Activated naive CD4-positive, alpha-beta T cell (primary cell): ENCODE measurements at places on chromosomes 6 and 20.

GRCh38 chr6:408599-409102 is 17.1 kb downstream of the IRF4 start:
- no peak for DNase-seq

DNA sequence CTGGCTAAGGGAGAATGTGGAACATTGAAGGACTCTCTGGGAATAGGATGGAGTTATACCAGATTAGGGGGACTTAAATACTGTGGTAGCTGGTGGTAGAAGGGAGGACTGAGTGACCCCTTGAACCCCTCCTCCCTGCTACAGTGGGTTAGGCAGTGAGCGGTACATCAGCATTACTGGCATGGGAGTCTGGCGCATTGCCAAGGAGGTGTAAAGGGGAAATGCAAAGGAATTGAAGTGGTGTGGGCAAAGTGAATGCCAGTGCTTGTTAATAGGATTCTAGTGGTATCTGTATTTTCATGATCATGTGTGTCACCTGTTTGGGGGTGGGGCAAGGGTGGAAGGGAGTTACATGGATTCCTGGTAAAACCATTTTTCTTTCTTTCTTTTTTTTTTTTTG is 60.1 kb downstream of the GFRA4 start:
- DNase-seq = no peak

DNA sequence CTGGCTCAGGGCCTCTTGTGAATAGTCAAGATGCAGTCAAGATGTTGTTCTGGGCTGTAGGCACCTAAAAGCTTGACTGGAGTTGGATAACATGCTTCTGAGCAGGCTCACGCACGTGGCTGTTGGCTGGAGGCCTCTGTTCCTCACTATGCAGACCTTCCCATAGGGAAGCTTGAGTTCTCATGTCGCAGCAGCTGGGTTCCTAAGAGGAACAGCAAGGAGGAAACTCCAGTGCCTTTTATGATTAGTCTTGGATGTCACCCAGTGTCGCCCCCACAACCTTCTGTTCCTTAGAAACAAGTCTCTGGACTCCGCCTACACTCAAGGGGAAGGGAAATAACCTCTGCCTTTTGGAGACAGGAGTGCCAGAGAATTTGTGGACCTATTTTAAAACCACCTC is 210.7 kb downstream of the BCAS1 start:
- no peak for DNase-seq

- no peak for DNase-seq
These were observed 17.5 kb upstream of the BMP5 start for GRCh38 chr6:55892749-55893357.

DNA sequence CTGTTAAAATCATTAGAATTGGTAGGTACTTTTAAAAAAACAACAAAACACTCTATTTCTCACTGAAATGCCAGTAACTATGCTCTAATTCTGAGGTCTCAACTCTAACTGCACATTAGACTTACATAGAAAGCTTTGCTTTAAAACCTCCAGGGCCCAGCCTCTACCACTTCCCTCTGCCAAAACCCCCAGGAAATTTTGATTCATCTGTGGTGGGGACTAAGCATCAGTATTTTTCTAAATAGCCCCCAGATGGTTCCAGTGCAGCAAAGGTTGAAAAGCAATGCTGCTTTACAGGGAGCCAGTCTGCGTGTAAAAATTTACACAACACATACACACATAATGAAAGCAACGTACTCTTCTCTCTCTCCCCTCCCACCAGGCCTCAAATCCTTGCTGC is 3.8 kb downstream of the TBC1D32 start:
- no peak for DNase-seq

- DNase-seq = no peak
These were observed 57.3 kb downstream of the THEMIS start for GRCh38 chr6:127843582-127843981.

DNA sequence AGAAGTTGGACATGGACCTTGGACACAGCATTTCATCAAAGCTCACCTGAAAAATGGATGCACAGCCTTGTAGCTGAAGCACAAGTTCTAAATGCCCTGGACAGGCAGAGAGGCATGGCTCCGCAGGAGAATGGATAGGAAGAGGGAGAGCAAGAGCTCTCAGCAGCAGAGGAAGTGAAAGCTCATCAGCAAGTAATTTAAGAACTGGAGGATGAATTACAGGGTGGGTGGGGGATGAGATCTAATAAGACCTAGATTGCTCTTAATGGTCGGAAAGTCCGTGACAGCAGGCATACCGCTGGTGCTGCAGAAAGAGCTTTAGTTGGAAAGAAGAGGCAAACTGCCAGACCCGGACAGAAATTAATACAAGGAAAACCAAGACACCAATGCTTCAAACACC is 37.3 kb upstream of the SAYSD1 start:
- no peak for DNase-seq

GRCh38 chr6:3222506-3223038 is 4.9 kb downstream of the TUBB2B start:
- DNase-seq = no peak

GRCh38 chr6:18350712-18351111 is 36.4 kb upstream of the RNF144B start:
- no peak for DNase-seq

DNA sequence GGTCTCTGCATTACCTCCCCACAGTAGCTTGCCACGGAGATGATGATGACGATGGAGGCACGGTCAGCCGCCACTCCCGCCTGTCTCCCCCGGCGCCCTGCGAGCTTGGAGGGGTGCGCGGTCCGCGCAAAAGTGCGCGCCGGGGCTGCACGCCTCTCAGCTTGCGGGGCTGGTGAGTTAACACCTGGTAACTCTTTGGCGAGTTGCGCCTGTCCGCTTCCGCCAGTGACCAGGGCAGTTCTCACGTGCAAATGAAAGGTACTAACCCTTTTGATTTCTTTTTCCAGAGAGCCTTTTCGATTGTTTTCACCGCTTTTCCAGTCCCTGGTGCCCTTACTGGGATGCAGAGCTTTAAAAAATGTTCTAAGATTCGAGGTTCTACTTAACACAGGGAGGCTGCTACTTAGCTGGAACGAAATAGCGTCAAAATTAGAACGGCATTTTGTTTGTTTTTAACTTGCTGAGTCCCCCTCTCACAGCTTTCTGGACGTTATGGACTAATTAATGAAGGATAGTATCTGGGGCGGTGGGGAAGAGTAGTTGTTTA is 6.2 kb downstream of the GRIK2 start:
- DNase-seq = no peak

DNA sequence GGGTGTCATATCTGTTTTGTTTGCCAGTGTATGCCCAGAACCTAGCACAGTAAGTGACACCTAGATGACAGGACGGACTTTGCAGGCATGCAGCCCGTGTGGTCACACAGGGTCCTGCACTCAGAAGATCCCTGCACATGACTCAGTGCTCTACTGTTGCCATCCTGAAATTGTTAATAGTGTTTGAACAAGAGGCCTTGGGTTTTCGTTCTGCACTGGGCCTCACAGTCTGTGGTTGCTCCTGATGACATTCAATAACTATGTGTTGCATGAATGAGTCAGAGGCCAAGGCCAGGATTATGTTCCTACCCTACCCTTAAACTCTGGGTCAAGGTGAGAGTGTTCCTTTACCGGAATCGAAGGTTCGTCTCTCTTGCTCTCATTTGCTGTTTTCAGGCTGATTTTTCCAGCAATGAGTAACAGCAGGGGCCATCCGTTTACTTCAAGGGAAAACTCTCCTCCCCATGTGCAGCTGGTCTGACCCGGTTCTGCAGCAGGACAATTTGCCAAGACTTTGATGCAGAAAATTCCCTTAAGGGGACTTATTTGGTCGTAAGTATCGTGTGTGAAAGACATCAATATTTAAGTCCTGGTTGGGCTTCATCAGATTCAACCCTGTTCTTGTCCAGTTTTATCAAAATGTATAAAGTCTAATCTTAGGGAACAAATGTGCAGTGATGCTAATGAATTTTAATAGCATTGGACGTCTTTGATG is 13.0 kb upstream of the PFDN4 start:
- DNase-seq = no peak

- DNase-seq = no peak
These were observed 31.8 kb downstream of the KCNK5 start for GRCh38 chr6:39197521-39197920.

DNA sequence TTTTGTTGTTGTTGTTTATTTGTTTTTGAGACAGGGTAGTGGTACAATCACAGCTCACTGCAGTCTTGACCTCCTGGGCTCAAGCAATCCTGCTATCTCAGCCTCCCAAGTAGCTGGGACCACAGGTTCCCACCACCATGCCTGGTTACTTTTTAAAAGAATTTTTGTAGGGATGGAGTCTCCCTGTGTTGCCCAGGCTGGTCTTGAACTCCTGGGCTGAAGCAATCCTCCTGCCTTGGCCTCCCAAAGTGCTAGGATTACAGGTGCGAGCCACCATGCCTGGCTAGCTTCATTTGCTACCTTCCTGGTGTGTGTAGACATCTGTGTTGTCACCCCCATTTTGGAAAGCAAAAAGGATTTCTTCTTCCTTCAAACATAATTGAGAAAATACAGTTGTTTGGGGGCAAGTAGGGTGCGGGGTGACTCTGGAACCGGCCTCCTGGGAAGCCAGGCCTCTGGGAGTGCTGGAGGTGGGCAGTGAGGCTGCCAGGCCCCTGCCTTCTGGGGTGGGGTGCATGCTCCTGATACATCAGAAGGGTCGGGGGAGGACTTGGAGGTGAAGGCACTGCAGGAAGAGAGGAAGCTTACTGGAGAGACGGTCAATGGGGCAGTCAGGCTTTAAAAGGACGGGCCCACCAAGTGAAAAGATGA is 28.4 kb downstream of the SYNJ2 start:
- DNase-seq = no peak

DNA sequence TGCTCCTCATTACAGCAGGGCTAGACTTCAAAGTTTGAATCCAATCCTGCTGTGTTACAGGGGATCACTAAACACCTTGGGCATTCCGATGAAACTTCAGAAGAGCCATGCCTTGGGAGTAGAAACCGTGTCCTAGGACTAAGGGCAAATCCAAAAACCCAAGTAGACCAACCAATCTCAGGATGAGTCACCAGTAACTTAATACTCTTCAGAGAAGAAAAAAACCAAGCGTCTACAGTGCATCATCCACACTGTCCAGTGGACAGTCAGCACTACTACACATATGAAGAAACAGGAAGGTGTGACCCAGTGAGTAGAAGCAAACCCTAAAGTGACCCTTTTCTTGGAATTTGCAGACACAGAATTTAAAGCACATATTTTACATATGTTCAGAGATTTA is 39.5 kb upstream of the VAPB start:
- DNase-seq = no peak

DNA sequence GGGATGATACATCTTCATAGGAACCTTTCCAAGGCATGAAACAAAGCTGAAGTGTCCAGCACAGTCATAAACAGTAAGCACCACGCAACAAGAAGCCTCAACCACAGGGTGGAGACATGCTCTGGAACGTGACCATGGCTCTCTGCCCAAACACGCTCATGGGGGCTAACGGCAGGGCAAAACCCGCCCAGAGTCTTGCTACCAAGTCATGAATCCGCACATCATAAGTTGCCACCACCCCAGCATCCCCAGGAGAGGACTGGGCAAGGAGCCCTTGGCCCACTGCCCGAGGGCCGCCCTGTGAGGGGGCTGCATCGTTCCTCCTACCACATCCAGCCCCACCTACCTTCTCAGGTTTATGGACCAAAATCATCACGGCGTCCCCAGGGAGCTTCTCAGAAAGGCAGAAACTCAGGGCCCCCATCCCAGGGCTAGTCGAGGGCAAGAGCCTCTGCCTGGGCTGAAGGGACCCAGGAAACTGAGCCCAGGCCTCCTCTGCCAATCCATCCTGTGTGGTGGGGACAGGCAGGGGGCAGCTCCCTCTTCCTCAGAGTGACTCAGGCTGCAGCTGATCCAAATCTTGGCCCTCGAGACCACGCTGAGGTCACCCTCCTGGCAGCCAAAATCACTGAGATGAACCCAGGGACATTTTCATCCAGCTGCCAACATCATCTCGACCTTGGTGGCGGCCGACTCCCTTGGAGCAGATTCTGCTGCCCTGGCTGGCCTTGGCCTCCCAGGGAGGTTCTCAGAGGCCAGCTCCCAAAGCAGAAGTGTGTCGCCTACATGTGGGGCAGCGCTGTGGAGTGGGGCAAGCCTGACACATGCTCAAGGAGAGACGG is 42.6 kb downstream of the BMP7 start:
- no peak for DNase-seq

GRCh38 chr20:652615-653109 is 338 bp downstream of the SRXN1 start:
- no peak for DNase-seq

DNA sequence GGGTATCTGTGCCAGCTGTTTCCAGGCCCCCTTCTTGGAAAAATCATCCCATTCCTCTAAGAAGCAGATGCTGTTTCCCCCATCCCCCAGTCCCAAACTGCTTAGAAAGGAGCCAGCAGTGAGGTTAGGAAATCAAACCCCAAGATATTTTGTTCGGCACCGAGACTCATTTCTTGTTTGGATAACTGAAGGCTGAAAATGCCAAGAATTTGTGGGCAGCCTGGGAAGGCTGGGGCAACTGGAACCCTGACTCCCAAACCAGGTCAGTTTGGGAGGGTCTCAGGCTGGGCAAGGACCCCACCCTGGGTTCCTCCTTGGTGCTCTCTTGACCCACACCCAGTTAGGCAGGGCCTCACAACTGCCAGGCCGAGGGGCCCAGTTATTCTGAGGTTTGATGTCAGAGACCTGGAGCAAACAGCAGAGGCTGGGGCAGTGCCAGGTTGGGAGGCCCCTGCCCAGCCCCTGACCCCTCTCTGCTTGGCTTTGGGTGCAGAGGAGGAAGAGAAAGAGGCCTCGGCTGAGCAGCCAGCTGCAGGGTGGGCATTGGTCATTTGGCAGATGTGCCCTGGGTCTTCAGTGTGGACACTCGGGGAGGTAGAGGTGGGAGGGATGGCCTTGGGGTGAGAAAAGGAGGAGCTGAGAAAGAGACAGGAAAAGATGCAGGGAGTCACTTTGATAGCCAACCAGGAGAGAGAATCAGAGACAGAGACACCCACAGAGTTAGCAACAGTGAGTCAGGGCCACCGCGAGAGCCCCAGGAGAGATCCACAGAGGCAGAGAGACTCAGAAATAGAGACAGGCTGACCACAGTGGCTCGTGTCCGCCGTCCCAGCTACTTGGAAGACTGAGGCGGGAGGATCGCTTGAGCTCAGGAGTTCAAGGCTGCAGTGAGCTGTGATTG is 5.0 kb downstream of the ANGPT4 start:
- no peak for DNase-seq

GRCh38 chr20:32564921-32565734 is 20.0 kb downstream of the NOL4L start:
- DNase-seq = no peak

GRCh38 chr6:44960898-44961297 is 367.2 kb upstream of the RUNX2 start:
- no peak for DNase-seq

DNA sequence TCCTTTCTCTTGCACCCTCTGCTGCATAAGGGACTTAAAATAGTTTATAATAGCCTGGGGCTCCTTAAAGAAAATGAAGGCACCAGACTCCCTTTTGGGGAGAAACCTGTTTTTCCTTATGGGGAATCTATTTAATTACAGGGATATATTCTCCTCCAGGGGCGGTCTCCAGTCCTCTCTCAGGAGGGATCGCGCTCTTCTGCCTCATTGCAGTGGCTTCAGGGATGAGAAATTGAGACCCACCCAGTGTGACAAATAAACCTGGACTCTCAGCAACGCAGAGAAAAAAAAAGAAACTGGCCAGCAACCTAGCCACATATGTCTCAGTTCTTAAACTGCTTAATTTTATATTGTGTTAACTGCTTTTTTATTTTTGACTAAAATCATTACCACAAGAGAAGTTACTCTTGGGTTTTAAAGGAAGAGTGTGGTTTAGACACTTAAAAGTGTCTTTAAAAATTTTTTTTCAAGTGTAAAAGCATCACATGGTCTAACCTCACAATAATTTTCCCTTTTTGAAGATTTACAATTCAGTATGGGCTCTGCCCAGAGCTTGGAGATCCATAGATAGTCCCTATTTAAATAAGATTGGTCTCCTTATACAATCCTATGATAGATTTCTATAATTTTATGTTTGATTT is 11.7 kb upstream of the GOPC start:
- DNase-seq = no peak
